Endodermal cell (in vitro differentiated cells): ENCODE measurements at places on chromosomes 2 and 18. TPM values are rescaled to one million over a fixed set of nuclear protein-coding genes. Genes with fewer than 3 reads are reported as not detected.

DNA sequence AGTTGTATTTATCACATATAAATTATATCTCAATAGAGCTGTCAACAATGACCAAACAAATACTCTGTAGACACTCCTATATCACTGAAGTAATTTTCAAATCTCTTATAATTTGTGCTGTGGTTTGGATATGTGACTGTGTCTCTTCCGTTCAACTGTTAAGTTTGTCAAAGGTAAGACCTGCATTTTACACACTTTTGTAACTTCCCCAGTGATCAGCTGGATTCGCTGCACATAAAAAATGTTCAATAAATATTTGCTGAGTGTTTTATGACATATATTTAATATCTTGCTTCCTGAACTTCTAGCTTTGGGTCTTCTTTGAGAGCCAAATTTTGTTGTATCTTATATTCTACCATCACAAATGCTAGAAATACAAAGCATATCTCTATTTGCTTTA is 57.3 kb upstream of the ROCK1 start:
- no peak for DNase-seq
- H3K4me1 ChIP-seq: no peaks in the 10 kb centered on the region
- no peaks in the 10 kb centered on the region for H3K36me3 ChIP-seq
- no peak overlapping the region for H3K4me3 ChIP-seq

DNA sequence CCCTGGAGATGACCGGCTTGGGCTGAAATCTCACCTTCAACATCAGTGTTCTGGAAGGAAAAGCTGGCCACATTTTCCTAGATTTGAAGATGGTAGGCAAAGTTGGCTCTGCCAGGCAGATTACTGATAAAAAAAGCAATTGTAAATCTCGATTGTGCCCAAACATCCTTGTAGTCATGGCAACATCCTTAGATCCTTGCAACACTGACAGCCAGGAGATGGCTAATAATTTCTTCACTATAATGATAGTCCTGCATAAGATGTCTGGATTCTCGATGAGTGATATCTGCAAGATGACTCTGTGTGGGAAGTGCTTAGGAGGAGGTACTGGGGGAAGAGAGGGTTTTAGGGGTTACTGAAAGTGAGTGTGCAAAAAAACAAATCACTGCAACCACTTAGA is 149.1 kb downstream of the FSHR start:
- DNase-seq: no peak
- no peaks in the 10 kb centered on the region for H3K36me3 ChIP-seq
- no peak overlapping the region for H3K27ac ChIP-seq
- H3K4me3 ChIP-seq: no peak overlapping the region
- no peaks in the 10 kb centered on the region for H3K27me3 ChIP-seq

DNA sequence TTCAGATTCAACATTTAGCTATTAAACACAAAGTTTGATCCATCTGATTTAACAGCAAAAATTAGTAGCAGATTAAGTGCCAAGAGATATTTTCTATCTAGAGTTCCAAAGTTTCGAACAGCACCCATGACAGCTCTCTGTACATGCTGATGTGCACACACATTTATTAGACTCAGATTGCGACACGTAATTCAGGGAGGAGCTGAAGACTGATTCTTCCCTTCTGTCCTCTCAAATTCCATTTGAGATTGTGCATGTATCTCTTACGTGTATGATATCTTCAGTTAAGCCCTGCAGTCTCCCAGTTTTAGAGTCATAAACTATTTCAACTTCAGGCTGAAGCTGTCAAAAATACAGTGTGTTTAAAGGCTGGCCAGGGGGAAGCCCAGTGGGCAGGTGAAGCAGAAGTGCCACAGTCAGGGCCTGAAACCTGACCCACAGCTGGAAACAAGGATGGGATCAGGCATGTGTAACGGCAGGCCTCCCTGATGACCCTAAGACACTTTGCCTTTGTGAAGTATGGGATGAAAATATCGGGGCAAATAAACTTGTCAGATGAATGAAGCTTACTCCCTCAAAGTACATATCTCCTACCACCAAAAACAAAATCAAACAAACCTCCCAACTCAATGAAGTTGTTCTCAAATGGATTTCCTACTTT is 30.6 kb downstream of the CYB5A start:
- H3K27me3 ChIP-seq: no peaks in the 10 kb centered on the region
- no peaks in the 10 kb centered on the region for H3K36me3 ChIP-seq
- H3K27ac ChIP-seq: no peak overlapping the region
- DNase-seq: no peak
- no peak overlapping the region for H3K4me3 ChIP-seq
- peaks cover 6% of the 10 kb centered on the region for H3K4me1 ChIP-seq

DNA sequence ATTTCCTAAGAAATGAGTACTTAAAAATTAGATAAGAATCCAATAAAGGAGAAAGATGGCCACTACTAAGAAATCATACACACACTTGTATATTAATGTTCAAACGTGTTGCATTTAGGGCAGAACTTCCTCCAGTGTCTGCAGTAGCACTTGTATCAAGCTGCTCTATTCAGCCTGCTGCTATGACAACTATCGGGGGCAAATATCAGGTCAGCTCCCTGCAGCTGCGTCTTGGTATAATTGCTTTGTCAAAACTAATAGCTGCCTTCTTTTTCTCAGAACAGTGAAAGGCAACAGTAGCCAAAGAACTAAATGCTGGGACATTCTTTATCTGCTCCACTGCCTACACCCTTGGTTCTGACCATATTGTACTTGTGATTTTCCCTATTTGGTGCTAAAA is 300.7 kb downstream of the NOL4 start:
- DNase-seq: no peak
- no peaks in the 10 kb centered on the region for H3K27me3 ChIP-seq
- H3K27ac ChIP-seq: peak overlapping the region; percentile 96
- no peaks in the 10 kb centered on the region for H3K4me1 ChIP-seq
- H3K36me3 ChIP-seq: no peaks in the 10 kb centered on the region

The GALNT5 gene
- 0.05 TPM in 1 of 2 replicates, not detected in the other for total RNA-seq

DNA sequence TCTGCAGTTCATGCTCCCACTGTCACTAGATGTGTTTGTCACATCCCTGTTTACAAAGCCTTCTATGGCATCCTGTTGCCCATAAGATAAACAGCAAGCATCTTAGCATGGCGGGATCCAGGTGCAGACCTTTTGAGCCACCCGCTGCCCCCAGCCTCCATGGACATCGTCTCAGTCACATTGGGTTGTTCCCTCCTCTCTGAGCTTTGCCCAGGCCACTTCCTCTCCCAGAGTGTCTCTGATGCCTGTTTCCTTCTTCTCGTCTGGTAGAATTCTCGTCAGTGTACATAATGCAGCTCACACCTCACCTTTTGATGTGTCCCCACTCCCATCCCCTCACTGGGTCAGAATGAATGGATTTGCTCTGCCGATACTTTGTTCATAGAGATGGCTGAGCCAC is 239.0 kb upstream of the APCDD1 start:
- peaks cover 4% of the 10 kb centered on the region for H3K4me1 ChIP-seq
- H3K4me3 ChIP-seq: no peak overlapping the region

DNA sequence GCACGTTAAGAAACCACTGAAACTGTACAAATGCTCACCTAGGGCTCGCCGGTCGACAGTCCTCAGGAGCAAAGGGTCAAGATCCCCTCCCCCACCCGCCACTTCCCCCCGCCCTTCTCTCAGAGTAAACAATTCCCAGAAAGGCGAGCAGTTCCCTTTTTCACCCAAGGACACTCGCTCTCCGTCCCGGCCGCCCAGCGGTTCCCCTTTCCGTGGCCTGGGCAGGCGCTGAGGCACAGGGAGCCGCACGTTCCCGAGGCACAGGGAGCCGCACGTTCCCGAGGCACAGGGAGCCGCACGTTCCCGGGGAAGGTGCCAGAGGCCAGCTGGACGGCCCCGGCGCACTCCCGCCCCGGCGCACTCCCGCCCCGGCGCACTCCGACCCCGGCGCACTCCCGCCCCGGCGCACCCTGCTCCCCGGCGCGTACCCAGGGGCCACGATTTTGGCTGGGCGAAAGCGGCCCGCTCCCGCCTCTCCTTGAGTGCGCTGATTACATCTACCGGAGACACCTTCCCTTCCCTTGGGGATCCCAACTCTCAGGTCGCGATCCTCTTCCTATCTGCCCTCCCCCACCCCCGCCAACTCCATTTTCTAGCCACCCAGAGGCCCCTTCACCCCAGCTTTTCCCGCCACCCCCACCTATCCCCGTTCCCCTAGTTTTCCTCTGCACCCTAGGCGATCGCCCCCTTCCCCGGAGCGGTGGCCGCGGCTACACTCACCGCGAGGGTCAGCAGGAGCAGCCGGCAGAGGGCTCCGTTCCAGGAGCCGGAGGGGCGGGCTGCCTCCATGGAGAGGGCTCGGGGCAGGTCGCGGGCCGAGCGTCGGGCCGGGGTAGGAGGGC is 817 bp downstream of the DSC2 start:
- DNase-seq: peak; percentile 92
- H3K36me3 ChIP-seq: no peaks in the 10 kb centered on the region
- H3K27ac ChIP-seq: peak overlapping the region; percentile 62

DNA sequence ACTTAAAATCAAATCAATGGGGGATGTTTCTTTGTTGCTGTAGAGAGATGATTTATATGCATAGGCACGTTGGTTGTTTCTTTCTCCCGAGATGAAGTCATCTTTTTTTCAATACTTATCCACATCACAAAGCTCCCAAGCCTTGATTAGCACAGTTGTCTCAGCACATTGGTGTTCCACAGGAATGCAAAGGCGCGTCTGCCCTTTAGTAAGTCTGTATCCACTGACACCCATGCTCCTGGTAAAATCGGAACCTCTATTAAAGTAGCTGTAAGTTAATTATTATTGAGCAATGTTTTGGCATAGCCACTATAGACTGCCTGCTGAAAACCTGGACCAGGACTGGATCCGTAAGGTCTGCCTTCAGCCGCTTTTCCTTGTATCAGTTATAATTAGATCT is 77.6 kb upstream of the RBM44 start:
- no peak overlapping the region for H3K4me3 ChIP-seq
- DNase-seq: no peak
- no peaks in the 10 kb centered on the region for H3K4me1 ChIP-seq
- H3K36me3 ChIP-seq: peaks cover 81% of the 10 kb centered on the region

The TXNDC2 gene
- 0.14 TPM in 1 of 2 replicates, not detected in the other for total RNA-seq

- H3K27me3 ChIP-seq: peaks cover 40% of the 10 kb centered on the region
- DNase-seq: no peak
- no peaks in the 10 kb centered on the region for H3K4me1 ChIP-seq
- no peaks in the 10 kb centered on the region for H3K36me3 ChIP-seq
- no peak overlapping the region for H3K4me3 ChIP-seq
- no peak overlapping the region for H3K27ac ChIP-seq
Observed at GRCh38 chr2:213162516-213163118, 11.2 kb upstream of the IKZF2 start.

- H3K4me3 ChIP-seq: no peak overlapping the region
- no peak for DNase-seq
- H3K27ac ChIP-seq: no peak overlapping the region
- no peaks in the 10 kb centered on the region for H3K4me1 ChIP-seq
- H3K27me3 ChIP-seq: no peaks in the 10 kb centered on the region
- H3K36me3 ChIP-seq: no peaks in the 10 kb centered on the region
Observed at GRCh38 chr2:217535957-217536708, 466.7 kb downstream of the TNS1 start.

GRCh38 chr18:79735071-79735980 is 55.7 kb downstream of the CTDP1 start:
- peaks cover 65% of the 10 kb centered on the region for H3K36me3 ChIP-seq
- no peaks in the 10 kb centered on the region for H3K27me3 ChIP-seq
- DNase-seq: no peak
- no peaks in the 10 kb centered on the region for H3K4me1 ChIP-seq

The RGPD4 gene
- 0.07 to 0.15 TPM (median 0.13 TPM) in 3 replicates for total RNA-seq

DNA sequence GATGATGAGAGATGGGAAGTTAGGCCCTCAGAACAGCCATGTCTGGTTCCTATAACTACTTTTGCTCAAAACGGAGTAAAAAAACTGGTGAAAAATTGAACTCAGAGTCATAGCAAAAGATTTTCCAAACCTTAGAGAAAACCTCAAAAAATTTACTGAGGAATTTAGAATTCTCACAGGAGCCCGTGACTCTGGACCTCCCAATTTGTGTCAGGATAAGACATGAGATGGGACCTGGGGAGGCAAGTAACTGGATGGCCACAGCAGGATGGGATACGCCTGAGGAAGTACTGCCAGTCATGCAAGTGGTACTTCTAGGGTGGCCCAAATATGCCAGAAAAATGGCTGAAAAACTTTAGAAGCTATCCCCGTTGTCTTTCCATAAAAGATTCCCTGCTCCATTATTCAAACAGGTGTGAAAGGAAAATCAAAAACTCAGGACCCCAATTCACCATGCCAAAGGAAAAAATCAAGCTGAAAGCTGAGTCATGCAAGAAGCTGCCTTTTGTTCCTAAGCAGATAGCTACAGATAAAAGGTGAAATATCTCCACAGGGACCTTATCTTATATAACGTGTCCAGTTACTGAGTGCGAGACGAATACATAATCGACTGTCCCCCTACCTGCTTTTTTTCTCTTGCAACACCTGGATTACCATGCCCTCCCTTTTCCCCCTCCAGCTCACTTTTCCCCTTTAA is 34.1 kb upstream of the LIPG start:
- H3K36me3 ChIP-seq: no peaks in the 10 kb centered on the region
- H3K4me3 ChIP-seq: peak overlapping the region; percentile 36
- H3K4me1 ChIP-seq: peaks cover 10% of the 10 kb centered on the region
- peak; percentile 58 for DNase-seq
- no peaks in the 10 kb centered on the region for H3K27me3 ChIP-seq

GRCh38 chr2:241289597-241289996 is 25.9 kb downstream of the HDLBP start:
- H3K4me1 ChIP-seq: no peaks in the 10 kb centered on the region
- H3K36me3 ChIP-seq: peaks cover 7% of the 10 kb centered on the region
- H3K4me3 ChIP-seq: no peak overlapping the region
- H3K27ac ChIP-seq: no peak overlapping the region
- H3K27me3 ChIP-seq: no peaks in the 10 kb centered on the region

The ANKRD30B gene
- total RNA-seq: 0.19 to 0.60 TPM in 2 of 3 replicates, not detected in the other

The TFCP2L1 gene
- 2.4 to 3.7 TPM (median 3.3 TPM) in 3 replicates for total RNA-seq

DNA sequence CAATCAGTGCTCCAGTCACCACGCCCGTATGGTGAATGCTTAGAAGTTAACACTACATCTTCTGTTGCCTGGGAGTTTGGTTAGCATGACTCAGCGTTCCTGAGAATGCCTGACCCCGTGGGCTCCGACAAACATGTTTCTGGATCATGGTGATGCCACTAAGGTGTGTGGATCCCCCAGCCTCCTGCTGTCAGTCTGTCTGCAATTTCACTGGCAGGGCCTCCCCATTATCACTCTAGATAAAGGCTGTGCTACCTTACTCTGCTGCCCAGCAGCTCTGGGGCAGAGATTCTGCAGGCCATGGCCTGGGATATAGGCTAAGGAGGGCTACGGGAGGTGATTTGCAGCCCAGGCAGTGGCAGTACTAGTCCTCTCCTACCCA is 66.0 kb downstream of the STPG4 start:
- peaks cover 12% of the 10 kb centered on the region for H3K4me1 ChIP-seq
- H3K36me3 ChIP-seq: no peaks in the 10 kb centered on the region

- H3K27ac ChIP-seq: no peak overlapping the region
- H3K4me3 ChIP-seq: no peak overlapping the region
- no peaks in the 10 kb centered on the region for H3K27me3 ChIP-seq
- no peak for DNase-seq
- no peaks in the 10 kb centered on the region for H3K4me1 ChIP-seq
- H3K36me3 ChIP-seq: no peaks in the 10 kb centered on the region
Observed at GRCh38 chr2:195674491-195675221, 17.6 kb downstream of the SLC39A10 start.

GRCh38 chr2:86185517-86186212 is 9.6 kb downstream of the IMMT start:
- no peak overlapping the region for H3K4me3 ChIP-seq
- no peak overlapping the region for H3K27ac ChIP-seq
- peaks cover 2% of the 10 kb centered on the region for H3K4me1 ChIP-seq
- no peak for DNase-seq

- H3K4me3 ChIP-seq: no peak overlapping the region
- H3K4me1 ChIP-seq: no peaks in the 10 kb centered on the region
- DNase-seq: no peak
- H3K36me3 ChIP-seq: no peaks in the 10 kb centered on the region
- no peak overlapping the region for H3K27ac ChIP-seq
Observed at GRCh38 chr2:96317584-96317997, 7.5 kb upstream of the ITPRIPL1 start.
